ENCODE measurements at places on chromosomes 11 and 22. TPM values are rescaled to one million over a fixed set of nuclear protein-coding genes. Genes with fewer than 3 reads are reported as not detected.

The HEPHL1 gene
- not detected for total RNA-seq

DNA sequence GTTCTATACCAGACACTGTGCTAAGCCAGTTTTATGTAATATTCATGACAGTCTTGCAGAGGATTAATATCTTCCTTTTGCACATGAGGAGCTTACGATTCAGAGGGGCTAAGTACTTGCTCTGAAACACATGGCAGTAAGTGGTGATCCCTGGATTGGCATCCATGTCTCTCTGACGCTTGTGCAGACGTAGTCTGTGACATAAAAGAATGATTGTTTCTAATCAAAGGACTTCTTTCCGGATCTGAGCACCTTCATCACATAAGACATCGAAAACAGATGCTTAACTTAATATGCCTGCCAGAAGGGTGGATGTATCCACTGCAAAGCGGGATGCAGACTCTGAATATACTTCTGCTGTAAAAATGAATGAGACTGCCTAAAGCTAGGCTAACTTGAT is 74.8 kb downstream of the ARHGAP42 start:
- H3K4me1 ChIP-seq, result no peaks in the 10 kb centered on the region
- no peaks in the 10 kb centered on the region for H3K27me3 ChIP-seq
- no peaks in the 10 kb centered on the region for H3K36me3 ChIP-seq
- H3K4me3 ChIP-seq, result no peak overlapping the region
- DNase-seq, result no peak

The GUCY1A2 gene
- total RNA-seq, result not detected

The TYR gene
- total RNA-seq, result not detected

- peak; percentile 46 for DNase-seq
- H3K4me3 ChIP-seq, result peak overlapping the region; percentile 98
- peak overlapping the region; percentile 82 for H3K27ac ChIP-seq
- peaks cover 39% of the 10 kb centered on the region for H3K36me3 ChIP-seq
- peaks cover 37% of the 10 kb centered on the region for H3K4me1 ChIP-seq
- H3K27me3 ChIP-seq, result no peaks in the 10 kb centered on the region
Observed at GRCh38 chr22:46336119-46337078, 885 bp downstream of the TRMU start.

The CCDC81 gene
- 0.83 TPM for total RNA-seq

The CDC42EP2 gene
- 0.26 TPM for total RNA-seq

DNA sequence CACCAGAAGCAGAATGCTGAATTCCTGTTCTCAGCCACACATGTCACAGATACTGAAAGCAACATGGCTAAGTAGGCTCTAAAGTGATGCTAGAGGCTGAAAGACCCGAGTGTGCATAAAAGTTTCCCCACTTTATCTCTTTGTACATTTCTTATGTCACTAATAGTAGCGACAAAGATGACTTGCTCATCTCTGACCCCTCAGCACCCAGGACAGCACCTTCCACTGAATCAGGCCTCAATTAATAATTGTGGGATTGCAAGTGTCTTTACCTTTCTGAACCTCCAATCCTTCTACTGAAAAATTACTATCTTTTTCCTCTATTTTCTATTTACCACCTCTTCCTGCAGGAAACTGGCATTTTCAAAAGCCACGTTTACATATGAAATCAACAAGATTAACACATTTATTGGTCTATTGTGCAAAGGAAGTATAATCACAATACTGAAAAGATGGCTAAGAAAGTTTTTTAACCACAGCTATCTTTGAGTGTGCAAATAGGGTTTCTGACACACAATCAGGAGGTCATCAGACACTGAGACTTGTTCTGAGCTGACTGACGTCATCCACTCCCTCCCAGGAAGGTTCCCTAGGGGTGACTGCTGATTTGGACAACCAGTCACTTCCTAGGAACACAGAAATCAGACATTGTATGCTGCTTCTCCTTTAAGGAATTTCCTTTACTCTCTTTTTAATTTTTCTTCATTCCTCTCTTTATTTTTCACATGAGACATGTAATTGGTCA is 213.9 kb upstream of the ISX start:
- peaks cover 3% of the 10 kb centered on the region for H3K27me3 ChIP-seq
- no peak for DNase-seq
- H3K4me3 ChIP-seq, result no peak overlapping the region

The FAM180B gene
- total RNA-seq, result not detected

DNA sequence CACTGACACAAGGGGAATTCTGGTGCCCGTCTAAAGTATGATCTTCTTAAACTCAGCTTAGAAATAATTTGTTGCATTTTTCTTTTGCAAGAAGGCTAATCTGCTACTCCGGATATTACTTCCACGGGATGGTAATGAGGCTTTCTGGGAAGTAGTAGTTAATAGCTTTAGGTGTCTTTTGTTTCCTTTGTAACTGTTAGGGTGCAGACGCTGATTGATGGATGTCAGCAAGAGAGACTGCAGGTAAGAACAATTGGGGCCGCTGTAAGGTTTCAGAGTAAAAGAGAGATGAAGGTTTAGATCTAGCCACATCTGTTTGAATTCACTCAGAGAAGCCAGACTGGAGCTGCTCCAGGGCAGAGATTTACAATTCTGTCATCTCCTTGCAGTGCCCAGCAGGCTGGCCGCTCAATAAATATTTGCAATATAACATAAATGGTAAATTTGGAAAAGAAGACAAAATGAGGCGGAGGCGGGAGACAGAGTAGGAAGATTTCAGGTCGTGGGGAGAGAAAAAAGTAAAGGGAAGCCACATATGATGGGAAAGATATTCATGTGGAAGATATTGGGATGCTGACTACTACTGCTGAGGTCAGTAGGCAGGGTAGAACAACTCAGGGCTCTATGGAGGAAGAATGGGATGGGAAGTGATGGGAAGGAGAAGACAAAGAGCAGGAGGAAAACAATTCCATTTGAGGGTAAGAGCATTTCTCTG is 320.5 kb downstream of the AASDHPPT start:
- no peaks in the 10 kb centered on the region for H3K36me3 ChIP-seq
- no peaks in the 10 kb centered on the region for H3K27me3 ChIP-seq
- DNase-seq, result no peak
- no peaks in the 10 kb centered on the region for H3K4me1 ChIP-seq

GRCh38 chr11:36455658-36456111 is 54.4 kb downstream of the TRAF6 start:
- DNase-seq, result no peak
- no peak overlapping the region for H3K4me3 ChIP-seq
- no peaks in the 10 kb centered on the region for H3K27me3 ChIP-seq
- peaks cover 34% of the 10 kb centered on the region for H3K4me1 ChIP-seq
- peaks cover 24% of the 10 kb centered on the region for H3K36me3 ChIP-seq

- no peak for DNase-seq
- no peak overlapping the region for H3K4me3 ChIP-seq
Observed at GRCh38 chr11:114353443-114353842, 46.9 kb downstream of the C11orf71 start.

The MMP8 gene
- total RNA-seq, result not detected

DNA sequence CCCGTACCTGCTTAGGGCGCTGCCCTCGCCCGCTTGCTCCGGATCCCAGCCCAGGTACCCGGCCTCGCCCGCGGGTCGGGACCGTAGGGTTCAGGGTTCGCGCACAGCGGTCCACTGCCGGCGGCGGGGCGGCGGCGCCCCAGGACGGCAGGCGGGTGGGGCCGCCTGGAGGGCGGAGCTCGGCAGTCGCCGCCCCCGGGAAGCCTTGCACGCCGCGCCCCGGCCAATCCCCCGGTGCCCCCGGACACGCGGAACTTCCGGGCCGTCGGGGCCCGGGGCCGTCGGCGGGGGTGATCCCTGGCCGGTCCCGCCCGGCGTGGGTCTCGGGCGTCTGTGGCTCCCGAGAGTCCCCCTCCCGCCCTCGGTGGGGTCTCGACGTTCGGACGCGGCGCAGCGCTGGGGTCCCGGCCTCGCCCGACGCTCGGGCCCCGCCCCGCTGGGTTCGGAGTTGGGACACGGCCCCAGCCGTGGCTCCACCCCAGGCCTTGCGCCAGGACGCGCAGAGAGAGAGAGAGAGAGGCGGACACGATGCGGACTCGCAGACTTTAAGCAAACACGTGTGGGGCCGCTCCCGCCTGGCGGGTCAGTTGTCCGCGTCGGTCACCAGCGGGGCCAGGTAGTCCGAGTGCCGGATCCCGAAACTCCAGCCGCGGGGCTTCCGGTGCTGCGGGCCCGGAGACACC is at the start of gene TYMP:
Gene TYMP (minus strand): TSS at position 116 of the 683 bp plus-strand sequence. CDS start 303 bp downstream, outside the sequence.
- no peaks in the 10 kb centered on the region for H3K27me3 ChIP-seq
- peaks cover 50% of the 10 kb centered on the region for H3K4me1 ChIP-seq
- peaks cover 26% of the 10 kb centered on the region for H3K36me3 ChIP-seq
- peak; percentile 82 for DNase-seq
- H3K27ac ChIP-seq, result peak within 1 kb of the TSS; percentile 99
